ENCODE measurements at places on chromosomes 2 and 18.

DNA sequence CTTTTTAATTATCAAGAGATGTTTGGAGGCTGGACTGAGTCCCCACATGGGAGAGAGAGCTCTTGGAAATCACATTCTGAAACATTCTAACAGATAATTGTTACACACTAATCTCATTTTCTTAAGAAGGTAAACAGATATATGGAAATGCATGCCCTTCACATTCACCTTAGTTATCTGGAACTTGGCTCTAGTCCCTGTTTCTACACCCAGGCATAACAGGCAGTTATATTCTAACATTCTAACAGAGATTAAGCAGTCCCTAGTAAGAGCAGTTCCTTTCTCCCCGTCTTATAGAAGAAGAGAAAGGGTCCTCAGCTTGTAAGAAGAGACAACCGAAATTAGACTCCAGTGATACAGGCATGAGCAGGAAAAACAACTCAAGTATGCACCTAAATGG, 385.4 kb downstream of the SOX11 start:
- no peak for DNase-seq

GRCh38 chr2:8418721-8419120, 263.1 kb upstream of the ID2 start:
- no peak for DNase-seq

DNA sequence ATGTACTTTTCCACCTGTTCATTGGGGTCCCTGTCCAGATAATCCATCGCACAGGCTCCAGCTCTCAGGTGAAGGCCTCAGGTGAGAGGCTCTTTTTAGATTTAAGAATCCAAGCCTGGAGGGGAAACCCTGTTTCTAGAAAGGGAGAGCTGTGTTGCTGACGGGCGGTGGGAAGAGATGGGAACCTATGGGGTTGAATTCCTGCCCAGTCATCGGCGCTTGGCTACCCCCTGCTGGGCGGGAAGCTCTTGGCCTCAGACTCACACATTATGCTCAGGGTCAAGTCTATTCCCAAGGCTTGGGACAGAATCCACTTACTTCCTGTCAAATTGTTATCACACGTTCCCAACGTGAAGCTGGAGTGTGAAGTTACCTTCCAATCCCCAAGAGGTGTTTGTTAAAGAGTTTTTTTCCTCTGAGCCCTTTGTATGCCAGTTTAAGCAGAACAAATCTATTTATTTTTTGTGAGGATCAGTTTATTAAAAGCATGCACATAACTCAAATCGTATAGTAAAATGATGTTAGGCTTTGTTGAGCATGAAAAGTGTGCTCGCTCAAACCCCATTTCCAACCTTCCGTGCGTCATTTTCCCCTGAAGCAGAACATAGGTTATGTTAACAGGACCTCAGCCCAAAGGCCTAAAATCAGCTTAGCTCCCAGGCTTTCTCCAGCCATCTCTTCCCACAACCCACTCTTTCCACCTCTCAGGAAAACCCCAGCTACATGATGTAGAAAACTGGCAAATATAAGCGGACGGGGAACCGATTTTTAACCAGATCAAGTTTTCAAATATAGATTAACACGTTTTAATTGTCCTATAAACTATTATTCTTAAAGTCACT, 181.7 kb upstream of the ETAA1 start:
- DNase-seq, result no peak

GRCh38 chr2:57965219-57965618, 81.4 kb upstream of the VRK2 start:
- DNase-seq, result no peak

- DNase-seq, result no peak
Measured at GRCh38 chr2:197152451-197153228, 157.9 kb downstream of the ANKRD44 start.
